AG10803 (cell line): ENCODE measurements at places on chromosomes 6 and 20.
A peak's percentile ranks its signal among the peaks of the same experiment; 100 is the strongest.

GRCh38 chr6:14925025-14925698 is 320.7 kb upstream of the JARID2 start:
- DNase-seq: peak; percentile 13

DNA sequence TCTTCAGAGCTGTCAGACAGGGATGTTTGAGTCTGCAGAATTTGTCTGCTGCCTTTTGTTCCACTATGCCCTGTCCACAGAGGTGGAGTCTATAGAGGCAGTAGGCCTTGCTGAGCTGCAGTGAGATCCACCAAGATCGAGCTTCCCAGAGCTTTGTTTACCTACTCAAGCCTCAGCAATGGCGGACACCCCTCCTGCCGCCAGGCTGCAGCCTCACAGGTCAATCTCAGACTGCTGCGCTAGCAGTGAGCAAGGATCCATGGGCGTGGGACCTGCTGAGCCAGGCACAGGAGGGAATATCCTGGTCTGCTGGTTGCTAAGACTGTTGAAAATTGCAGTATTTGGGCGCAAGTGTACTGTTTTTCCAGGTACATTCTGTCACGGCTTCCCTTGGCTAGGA is 28.4 kb upstream of the RAB32 start:
- no peak for DNase-seq

- DNase-seq: peak; percentile 15
Observed at GRCh38 chr20:859751-860231, 26.3 kb downstream of the FAM110A start.

- peak; percentile 50 for DNase-seq
Observed at GRCh38 chr20:20593447-20594170, 118.8 kb downstream of the RALGAPA2 start.

- no peak for DNase-seq
Observed at GRCh38 chr6:38552121-38552520, 87.6 kb downstream of the BTBD9 start.
